Posterior cingulate gyrus (tissue), 11 donors: ENCODE measurements at places on chromosomes 6 and 20.

GRCh38 chr20:52432740-52433139, 241.2 kb upstream of the ZFP64 start:
- DNase-seq: no peak

GRCh38 chr20:25284131-25284601, 36.3 kb downstream of the PYGB start:
- no peak for DNase-seq

DNA sequence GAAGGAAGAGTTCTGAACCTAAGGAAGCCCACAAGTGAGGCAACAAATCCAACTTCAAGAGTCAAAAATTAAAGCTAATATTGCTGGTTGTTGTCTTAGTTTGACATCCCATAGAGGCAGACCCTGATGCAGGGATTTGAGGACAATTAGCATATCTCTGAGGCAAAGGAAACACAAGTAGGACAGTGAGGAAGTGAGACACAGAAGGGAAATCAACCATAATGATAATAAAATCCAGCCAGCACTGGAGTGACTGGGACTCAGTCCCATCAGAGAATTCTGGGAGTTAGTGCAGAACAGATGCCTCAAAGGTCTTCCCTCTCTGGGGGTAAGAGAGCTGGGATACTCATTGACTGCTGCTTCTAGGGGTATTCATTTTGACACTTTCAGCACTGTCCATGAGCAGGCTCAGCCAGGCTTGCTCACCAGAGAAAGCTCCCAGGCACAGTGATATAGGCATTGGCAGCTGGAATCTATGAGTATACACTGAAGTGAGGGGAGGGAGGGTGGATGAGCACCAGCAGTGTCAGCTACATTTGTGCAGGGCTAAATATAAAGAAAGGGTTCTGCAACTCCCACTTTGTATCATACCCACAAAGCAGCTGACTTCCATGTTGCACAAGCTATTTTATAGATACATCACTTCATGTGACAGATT, 43.4 kb upstream of the SPTLC3 start:
- DNase-seq: no peak

GRCh38 chr6:164378330-164378729, 931.1 kb downstream of the C6orf118 start:
- no peak for DNase-seq

DNA sequence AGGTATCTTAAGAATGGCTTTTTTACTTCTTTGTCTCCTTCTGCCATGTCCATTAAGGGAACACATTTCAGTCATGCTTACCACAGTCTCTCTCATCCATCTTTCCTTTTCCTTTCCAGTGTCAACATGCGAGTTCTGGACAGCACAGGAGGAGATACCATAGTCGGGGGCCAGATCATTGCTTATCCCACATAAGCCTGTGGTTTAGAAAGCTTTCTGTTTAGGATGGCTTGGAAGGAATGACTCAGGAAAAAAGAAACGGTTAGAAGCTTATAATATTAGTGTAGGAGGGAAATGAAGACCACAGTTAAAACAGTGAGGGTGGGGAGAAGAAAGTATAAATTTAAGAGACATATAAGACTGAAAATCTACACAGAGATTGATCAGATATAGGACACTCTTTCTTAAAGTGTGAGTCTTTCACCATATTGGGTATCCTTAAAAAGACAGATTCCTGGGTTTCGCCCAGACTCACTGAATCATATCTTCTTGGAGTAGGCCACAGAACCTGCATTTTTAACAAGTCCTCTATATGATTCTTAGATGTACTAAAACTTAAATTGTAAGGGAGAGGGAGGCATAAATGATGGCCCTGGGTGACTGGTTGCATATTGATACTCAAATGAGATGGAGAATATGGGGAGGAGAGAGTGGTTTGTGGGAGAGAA, 36.1 kb downstream of the DSE start:
- no peak for DNase-seq

- DNase-seq: no peak
Observed at GRCh38 chr6:152531659-152532058, 105.5 kb downstream of the SYNE1 start.

DNA sequence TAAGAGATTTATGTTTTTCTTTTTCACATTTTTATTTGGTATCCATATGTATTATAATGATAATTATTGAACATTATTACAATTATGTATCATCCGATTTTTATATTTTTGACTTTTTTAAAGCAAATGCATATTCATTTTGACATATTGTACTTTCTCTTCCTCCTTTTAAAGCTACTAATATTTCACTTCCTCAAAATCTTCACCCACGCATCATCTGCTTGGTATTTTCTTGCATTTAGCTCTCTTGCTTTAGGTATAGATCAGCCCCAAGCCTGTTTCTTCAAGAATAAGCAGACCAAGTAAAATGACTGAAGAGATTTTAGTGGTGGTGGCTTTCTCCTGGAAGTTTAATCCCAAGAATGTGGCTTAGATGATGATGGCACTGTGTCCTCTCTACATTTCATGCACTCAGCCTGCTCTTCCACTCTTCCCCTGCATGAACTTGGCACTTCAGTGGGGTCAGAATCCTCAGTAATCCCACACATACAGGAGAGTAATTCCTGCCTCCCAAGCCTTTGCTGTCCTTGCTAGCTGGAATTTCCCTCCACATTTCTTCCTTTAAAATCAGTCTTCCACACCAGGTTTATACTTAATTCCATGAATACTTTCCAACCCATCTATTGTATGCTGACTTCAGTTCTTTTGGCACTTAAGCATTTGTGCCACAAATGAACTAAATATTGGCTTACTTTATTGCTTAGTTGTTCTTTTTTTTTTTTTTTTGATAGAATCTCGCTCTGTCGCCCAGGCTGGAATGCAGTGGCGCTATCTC, 8.2 kb downstream of the NCOA7 start:
- DNase-seq: no peak

GRCh38 chr20:43681991-43682410, 15.1 kb downstream of the MYBL2 start:
- DNase-seq: no peak

- no peak for DNase-seq
Observed at GRCh38 chr6:33271117-33271467, 584 bp downstream of the VPS52 start.

- DNase-seq: no peak
Observed at GRCh38 chr6:141988954-141989705, 143.6 kb upstream of the GJE1 start.

GRCh38 chr20:8811801-8812594, 256.9 kb upstream of the PLCB4 start:
- no peak for DNase-seq

DNA sequence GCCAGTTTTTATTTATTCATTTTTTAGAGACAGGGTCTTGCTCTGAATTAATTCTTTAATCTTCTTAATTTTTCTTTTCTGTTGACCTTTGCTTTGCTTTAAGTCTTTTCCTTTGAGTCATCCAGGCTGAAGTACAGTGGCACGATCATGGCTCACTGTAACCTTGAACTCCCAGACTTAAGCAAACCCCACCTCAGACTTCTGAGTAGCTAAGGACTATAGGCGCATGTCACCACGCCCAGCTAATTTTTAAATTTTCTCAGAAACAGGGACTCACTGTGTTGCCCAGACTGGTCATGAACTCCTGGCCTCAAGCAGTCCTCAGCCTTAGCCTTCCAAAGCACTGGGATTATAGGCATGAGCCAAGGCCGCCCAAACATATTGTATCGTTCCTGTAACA, 71.3 kb upstream of the GNRH2 start:
- no peak for DNase-seq

DNA sequence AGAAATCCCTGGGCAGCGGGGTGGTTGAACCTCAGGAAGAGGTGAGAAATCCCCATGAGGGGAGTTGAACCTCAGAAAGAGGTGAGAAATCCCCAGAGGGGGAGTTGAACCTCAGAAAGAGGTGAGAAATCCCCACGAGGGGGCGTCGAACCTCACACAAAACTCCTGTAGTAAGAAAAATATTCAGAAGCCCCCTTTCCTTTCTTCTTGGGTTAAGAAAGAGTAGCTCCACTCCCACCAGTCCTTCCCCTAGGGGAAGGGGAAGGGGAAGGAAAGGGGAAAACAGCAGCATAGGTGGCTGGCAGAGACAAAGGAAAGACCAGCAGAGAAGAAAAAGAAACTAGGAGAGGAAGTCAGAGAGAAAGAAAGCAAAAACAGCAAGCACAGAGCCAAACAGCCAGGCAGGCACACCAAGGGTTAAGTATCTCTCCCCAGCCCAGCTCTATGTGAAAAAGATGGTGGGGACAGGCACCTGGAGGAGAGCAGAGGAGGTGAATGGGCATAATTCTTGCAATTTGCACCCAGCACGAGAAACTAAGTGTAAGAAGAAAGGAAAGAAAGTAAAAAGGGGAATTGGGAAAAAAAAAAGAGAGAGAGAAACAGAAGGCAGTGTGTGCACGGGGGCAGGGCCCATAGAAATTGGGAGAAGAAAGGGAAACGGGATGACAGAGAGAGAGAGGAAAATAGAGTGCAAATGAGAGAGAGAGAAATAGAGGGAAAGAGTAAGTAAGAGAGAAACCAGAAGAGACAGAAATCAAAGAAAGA, 88.2 kb downstream of the PLG start:
- no peak for DNase-seq

DNA sequence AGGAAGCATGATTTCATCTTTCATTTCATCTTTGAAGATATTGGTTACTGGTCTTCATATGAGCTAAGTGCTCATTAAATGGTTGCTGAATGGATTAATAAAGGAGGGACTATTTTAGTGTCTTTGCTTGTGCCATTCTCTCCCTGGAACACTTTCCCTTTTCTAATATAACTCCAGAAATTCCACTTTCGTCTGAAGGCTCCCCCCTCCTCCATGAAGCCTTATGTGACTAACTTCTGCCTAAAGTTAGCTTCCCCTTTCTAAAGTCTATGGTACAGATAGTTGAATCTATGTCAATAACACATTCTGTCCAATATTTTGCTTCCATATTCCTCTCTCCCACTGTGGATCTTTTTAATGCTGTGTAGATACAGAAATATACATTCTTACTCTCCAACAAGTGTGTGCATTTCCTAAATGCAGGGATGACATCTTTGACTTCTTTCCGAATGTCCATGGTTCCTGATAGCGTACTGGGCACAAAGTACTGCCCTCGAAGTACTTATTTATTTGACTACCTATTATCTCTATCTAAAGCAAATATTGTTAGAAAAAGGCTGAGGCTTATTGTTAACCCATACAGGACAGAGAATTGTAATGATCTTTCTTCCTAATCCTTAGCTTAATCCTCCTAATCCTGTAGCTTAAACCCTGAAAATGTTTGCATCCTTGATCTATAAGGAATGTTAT, 84.7 kb upstream of the ELOVL5 start:
- DNase-seq: no peak

GRCh38 chr20:6473197-6473596, 294.3 kb upstream of the BMP2 start:
- DNase-seq: no peak

DNA sequence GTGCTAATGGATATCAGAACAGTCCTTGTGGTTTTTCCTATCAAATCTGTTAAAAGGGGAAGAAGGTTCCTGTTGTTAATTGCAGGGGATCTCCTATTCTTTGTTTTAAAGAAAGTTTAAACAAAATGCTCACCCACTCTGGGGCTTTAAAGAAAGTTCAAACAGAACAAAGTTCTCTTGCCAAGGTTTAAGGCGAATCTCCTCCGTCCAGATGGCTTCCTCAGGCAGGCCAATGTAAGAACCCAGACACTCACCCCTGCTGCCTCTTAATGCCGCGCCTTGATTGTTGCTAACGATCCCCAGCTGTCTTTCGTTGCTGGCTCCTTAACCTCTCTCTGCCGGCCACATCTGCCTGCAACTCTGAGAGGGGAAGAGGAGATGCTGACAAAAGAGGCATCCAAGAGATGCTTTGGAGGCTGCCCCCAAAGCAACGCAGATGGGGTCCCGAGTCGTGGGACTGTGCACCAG, 235.0 kb upstream of the PRDM1 start:
- DNase-seq: no peak

GRCh38 chr6:105780146-105780860, 305.8 kb upstream of the PRDM1 start:
- DNase-seq: no peak

DNA sequence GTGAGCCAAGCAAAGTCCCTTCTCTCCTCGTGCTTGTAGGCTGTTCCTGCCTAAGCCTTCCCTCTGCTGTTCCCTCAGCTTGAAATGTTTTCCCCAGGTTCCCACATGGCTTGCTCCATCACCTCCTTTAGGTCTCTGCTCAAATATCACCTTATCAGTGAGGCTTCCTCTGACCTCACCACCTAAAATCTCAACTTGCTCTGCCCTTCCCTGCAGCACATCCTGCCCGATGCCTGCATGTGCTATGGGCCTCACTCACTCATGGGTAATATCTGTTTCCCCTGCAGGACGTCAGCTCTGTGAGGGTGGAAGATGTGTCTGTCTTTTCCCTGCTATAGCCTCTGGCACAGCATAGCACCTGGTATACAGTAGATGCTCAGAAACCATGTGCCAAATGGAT, 29.9 kb upstream of the FKBP1A start:
- no peak for DNase-seq

DNA sequence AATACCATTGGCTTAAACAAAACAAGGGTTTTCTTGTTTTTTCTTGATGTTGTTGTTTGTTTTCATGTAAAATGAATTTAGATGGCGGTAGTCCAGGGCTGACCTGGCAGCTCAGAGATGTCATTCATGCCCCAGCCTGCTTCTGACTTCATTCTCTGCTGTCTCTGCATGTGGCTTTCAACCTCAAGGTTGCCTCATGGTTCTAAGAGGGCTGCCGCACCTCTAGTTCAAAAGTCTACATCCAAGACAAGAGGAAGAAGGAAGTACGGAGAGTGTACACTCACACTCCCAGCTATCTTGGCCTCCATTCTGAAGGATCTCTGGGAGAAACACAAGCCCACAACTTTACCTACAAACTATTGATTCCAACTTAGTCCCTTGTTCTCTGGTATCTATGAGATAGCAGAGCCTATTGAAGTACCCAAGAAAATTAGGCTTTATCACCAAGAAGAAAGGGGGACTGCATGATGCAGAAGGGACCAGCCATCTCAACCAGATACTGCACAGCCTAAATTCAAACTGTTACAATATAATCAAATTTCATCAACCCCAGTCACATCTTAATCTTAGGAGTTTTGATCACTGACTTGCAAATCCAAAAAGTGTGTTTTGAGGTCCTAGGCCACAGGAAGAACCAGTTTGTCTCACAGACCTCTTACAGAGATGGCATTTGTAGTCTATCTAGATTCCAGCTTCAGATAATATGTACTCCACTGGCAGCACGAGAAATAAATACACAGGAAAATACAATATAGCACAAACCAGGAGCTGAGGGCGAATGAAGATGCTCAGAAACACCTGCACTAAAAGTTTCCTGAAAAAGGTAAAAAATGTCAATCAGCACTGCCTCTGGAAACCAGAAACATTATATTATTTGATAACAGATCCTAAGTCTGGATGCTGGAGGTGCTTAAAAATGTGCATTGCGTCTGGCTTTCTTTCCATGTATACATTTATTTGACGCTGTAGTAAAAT, 866 bp upstream of the BTN3A3 start:
- DNase-seq: no peak
